ENCODE measurements at places on chromosomes 4 and X. TPM values are rescaled to one million over a fixed set of nuclear protein-coding genes. Genes with fewer than 3 reads are reported as not detected.

DNA sequence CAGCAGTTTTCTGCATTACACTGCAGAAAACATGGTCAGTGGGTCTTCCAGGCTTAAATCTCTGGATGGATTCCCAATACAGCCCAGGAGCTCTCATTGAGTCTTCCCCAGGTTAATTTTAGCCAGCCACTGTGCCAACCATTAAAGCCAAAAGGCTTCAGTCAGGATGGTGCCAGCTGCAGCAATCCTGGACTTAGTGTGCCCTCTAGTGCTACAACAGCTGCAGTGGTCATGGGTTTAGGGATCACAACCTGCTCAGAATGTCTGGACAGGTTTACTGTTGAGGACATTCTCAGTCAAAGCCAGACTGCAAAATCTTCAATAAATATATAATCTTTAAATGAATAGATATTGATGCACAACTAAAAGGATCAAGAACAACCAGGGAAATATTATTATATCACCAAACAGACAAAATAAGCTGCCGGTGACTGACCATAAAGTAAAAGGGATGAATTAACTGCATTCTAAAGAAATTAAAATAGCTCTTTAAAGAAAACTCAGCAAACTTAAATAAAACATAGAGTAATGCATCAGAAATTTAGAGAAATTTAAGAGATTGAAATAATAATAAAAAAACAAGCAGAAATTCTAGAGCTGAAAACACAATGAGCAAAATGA is 639.9 kb downstream of the SPOCK3 start:
- H3K27me3 ChIP-seq, result no peaks in the 10 kb centered on the region
- H3K4me3 ChIP-seq, result no peak overlapping the region
- no peaks in the 10 kb centered on the region for H3K4me1 ChIP-seq
- H3K27ac ChIP-seq, result no peak overlapping the region
- no peak for DNase-seq

DNA sequence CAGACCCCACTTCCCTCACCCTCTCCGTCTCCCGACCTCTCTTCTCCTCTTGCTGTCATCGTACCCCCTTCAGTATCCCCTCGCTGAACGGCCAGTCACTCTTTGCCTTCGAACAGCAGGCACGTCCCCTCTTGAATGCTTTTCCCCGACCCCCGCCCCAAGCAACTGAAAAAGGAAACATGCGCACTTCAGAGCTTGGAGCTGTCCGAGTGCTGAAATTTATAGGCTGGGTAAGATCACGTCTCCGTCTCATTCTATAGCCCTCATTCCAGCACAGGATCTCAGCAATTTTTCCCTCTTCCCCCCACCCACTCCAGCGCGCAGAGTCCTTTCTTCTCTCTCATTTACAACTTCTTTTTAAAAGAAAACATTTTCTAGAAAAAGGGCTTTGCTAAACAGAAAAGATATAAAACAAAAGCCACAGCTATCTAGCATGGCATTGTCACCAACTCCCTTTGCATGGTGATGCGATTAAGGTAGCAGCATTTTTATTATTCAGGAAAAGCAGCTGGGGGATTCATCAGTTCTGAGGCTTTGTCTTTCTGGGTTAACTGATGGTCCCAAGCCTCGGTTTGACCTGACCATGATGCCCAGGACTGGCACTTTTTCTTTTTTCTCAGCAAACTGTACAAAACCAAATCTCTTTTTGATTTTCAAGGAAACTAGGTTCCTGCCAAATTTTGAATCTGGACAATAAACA is at the start of gene GLRA2:
Gene GLRA2, plus strand, starts transcription at position 247 of the 700 bp plus-strand sequence. CDS start 522 bp downstream, outside the sequence.
- DNase-seq, result peak; percentile 39
- H3K36me3 ChIP-seq, result no peaks in the 10 kb centered on the region
- no peaks in the 10 kb centered on the region for H3K27me3 ChIP-seq
- no peaks in the 10 kb centered on the region for H3K4me1 ChIP-seq
- no peak within 1 kb of the TSS for H3K4me3 ChIP-seq

GRCh38 chrX:11397680-11398079 is 104.5 kb downstream of the AMELX start:
- H3K36me3 ChIP-seq, result no peaks in the 10 kb centered on the region
- peak overlapping the region; percentile 18 for H3K27ac ChIP-seq
- no peak for DNase-seq
- H3K4me1 ChIP-seq, result no peaks in the 10 kb centered on the region

- no peak overlapping the region for H3K27ac ChIP-seq
- H3K4me1 ChIP-seq, result no peaks in the 10 kb centered on the region
- DNase-seq, result no peak
- H3K27me3 ChIP-seq, result no peaks in the 10 kb centered on the region
Measured at GRCh38 chr4:118335324-118335723, 17.5 kb downstream of the PRSS12 start.

The CT45A3 gene
- total RNA-seq, result not detected
